ENCODE measurements at places on chromosomes 12 and 14.

GRCh38 chr12:13368431-13368830 lies 171.9 kb downstream of the EMP1 start:
- DNase-seq: no peak

- no peak for DNase-seq
Measured at GRCh38 chr12:116174006-116174405, 103.5 kb downstream of the MED13L start.

DNA sequence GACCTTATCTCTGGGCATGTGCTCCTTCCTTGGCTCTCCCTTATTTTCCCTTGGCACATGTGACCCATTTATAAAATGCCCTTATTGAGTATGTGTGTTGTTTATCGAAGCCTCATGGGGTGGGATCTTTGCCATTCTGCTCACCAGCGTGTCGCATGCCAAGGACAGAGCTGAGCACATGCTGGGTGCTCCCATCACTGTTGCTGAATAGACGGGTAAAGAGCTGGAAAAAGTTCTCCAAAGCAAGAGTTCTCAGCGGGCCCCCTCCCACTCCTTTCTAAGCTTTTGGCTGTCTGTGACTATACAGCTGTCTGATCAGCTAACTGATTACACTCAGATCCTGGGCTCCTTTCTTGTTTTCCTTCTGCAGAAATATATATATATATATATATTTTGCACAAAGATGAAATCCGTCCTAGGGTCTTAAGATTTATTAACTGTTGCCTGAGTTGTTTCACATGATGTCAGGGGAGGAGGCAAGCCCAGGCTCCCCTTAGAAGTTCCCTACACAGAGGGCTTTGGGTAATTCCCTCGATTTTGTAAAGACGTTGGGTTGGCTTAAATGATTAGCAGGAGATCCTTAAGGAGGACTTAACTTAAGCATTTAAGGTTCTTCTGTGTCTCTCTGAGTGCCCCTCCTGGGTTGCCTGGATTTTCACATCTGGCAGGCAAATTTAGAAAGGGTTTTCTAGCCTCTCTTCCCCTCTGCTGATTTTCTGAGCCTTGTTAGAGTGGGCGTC lies 71.6 kb downstream of the TMEM132C start:
- no peak for DNase-seq

- DNase-seq: no peak
Measured at GRCh38 chr12:112347581-112347982, 34.6 kb downstream of the HECTD4 start.

- no peak for DNase-seq
Measured at GRCh38 chr14:70473825-70474224, 21.9 kb downstream of the ADAM21 start.

GRCh38 chr12:72094490-72094889 lies 155.8 kb downstream of the TPH2 start:
- DNase-seq: no peak

GRCh38 chr14:74257078-74257940 lies 18.1 kb downstream of the VSX2 start:
- DNase-seq: no peak

- DNase-seq: no peak
Measured at GRCh38 chr14:61146899-61147298, 134.2 kb downstream of the TMEM30B start.

DNA sequence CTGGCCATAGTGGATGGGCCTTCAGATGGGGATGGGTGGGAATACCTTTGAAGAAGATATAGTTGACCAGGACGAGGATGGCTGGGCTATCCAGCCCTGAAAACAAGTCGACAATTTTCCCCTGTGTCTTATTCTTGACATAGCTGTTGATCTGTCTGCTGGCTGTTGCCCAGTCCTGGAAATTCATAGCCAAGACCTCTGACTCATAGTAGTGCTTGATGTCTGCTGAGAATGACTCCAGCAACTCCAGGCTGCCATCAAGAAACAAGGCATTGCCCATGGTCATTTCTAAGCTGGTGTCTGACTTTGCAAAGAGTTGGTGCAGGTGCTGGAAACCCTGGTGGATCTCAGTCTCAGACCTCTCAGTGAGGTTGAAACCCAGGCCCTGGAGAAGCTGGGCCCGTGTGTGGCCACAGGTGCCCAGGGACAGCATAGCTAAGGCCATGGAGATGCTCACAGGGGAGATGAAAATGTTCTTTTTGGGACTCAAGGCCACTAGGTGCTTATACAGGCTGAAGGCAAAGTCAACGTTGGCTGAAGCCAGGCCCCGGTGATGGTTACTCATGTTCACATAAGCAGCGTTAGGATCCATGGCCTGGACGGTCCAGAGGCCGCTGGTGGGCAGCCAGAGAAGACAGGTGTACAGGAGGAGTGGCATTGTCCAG lies 9.0 kb downstream of the SERPINA6 start:
- DNase-seq: no peak

DNA sequence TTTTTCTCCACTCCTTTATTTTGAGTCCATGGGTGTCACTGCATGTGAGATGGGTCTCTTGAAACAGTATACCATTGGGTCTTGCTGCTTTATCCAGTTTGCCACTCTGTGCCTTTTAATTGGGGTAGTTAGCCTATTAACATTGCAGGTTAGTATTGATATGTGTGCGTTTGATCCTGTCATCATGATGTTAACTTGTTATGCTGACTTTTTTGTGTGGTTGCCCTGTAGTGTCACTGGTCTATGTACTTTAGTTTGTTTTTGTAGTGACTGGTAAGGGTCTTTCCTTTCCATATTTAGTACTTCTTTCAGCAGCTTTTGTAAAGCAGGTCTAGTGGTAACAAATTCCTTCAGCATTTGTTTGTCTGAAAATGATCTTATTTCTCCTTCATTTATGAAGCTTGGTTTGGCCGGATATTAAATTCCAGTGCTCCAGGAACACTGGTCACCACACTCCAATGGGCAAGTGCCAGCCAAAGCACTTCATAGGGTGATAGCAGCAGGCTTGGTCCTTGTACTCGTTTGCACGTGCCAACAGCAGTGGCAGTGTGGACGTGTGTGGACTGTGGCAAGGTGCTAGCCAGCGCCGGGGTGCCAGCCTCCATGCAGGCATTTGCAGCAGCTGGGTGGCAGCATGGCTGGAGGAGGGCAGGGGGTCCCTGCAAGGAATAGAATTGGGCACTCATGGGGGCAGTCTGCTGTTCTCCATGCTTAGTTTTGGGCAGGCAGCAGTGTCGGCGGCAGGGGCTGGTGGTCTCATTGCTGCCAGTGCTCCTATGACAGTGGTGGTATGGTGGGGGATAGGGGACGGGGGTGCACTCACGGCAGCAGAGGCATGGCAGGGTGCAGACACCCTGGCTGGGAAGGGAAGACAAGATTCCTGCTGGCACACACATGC lies 53.5 kb downstream of the FRS2 start:
- no peak for DNase-seq

GRCh38 chr12:121801595-121802484 lies 2.0 kb upstream of the SETD1B start:
- DNase-seq: peak; percentile 49

GRCh38 chr12:6374786-6375160 lies 590 bp downstream of the SCNN1A start:
- DNase-seq: no peak

GRCh38 chr12:98733667-98734350 lies 88.7 kb downstream of the APAF1 start:
- DNase-seq: no peak

DNA sequence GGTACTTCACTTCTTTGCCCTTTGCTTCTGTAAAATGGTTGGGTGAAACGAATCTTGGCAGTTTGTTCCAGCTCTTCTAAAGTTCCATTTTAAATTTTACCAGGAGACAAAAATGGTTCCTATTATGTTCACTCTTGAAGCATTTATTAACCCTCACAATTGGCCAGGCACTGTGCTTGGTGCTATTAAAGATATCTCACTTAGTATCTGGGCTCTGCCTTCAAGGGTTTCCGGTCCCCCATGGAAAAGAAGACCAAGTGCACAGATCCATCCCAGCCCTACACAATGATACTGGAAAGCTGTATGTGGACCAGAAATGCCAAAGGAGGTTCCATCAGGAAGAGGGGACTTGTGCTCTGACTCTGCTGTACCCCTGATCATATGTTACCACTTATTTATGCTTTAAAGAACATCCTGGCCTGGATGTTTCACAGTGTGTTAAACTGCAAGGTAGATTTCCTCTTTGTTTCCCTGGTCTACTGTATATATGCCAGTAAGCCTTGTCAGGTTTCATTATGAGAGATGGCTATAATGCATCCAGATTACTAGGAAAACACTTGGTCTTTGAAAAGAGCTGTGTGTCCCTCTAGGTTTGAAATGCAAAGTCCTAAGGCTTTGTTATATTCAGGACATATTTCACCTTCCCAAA lies 154.8 kb downstream of the PRKCH start:
- peak; percentile 19 for DNase-seq

- peak; percentile 54 for DNase-seq
Measured at GRCh38 chr12:12398026-12398859, 41.4 kb downstream of the BORCS5 start.

DNA sequence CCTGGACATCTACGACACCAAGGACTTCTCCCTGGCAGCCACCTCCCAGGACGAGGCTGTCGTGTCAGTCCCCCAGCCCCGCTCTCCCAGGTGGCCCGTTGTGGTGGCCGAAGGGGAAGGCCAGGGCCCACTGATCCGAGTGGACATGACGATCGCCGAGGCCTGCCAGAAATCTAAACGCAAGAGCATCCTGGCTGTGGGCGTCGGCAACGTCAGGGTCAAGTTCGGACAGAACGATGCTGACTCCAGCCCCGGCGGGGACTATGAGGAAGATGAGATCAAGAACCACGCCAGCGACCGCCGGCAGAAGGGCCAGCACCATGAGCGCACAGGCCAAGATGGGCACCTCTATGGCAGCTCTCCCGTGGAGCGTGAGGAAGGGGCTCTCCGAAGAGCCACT lies 118.6 kb downstream of the SLC15A4 start:
- no peak for DNase-seq

DNA sequence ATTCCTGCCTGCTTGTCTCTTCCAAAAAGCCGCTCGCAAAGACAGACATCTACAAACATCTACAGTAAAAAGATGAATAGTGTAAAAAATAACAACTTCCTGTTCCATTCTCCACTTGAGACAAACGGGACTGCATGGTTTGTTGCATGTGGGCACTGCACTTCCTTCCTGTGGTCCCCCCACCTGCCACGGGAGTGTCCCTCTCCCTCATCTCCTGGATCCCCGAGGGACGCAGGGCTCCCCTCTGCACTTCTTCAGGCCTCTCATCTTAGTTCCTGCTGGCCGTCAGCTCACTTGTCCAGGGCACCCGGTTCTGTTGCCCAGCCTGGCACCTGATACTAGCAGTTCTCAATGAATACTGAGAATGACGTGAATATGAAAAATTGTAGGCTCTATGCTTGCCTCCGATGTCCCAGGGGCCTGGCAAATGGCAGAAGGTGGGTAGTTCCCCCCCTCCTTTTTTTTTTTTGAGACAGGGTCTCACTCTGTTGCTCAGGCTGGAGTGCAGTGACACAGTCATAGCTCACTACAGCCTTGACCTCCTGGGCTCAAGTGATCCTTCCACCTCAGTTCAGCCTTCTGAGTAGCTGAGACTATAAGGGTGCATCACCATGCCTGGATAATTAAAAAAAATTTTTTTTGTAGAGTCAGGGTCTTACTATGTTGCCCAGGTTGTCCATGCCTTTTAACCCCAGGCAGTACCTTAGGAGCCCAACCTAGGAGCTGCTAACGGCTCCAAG lies 3.5 kb upstream of the KLC1 start:
- no peak for DNase-seq

DNA sequence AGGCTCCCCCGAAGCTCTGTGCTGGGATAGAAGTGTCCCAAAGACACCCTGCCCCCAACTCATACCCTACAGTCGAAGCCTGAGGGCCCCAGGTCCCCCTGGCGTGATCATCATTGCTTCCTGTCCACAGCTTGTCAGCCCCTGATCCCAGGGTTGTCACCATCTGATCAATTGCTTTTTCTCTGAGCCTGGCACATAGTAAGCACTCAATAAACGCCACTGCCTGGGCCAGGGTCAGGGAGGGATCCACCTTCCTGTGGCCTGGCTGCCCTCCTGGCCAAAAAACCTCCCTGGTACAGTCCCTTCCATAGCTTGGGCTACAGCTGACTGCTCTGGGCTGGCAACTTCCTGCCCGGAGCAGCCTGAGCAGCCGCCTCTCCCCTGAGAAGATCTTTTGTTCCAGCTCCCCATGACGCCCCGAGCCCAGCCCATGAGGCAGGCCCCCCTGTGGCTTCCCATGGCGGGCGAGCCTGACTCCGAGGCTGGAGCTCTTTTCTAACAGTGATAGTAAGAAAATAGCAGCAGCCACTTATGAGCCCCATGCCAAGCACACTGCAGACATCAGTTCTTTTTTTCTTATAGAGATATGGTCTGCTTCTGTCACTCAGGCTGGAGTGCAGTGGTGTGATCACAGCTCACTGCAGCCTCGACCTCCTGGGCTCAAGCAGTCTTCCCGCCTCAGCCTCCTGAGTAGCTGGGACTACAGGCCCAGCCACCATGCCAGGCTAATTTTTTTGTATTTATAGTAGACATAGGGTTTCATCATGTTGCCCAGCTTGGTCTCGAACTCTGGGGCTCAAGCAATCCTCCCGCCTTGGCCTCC lies 6.5 kb downstream of the SH2B3 start:
- DNase-seq: no peak

- DNase-seq: no peak
Measured at GRCh38 chr14:71574976-71575375, 357.3 kb upstream of the RGS6 start.

DNA sequence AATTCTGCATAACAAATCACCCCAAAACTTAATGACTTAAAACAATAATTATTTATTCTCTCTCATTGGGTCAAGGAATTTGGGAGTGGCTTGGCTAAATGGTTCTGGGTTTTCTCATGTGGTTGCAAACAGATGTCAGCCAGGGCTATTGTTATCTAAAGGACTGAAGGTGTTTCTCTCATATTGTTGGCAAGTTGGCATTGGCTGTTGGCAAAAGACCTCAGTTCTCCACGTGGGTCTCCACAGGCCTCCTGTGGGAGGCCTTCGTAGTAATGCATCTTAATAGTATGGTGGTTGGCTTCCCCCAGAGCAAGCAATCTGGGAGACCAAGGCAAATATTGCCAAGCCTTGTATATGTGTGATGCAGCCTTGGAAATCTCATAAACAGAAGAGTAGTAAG lies 14.4 kb downstream of the GALNT16 start:
- no peak for DNase-seq

GRCh38 chr12:19506497-19506896 lies 67.2 kb downstream of the AEBP2 start:
- no peak for DNase-seq

DNA sequence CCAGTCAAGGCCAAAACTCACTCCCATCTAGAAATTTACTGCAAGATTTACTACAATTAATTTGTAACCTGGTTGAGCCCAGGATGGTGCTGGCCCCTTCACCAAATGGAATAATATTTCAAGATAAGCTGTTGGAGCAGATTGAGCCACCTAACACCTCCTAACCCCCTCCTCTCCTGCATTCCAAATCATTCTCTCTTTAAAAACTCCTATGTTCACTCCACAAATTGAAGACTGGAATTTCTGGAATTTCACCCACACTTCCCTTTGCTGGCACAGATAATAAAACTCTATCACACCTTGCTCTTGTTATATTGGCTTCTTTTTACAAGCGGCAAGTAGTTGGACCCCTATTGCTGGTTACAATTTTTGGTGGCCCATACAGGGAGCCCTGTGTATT lies 41.7 kb downstream of the MIS18BP1 start:
- no peak for DNase-seq

- DNase-seq: no peak
Measured at GRCh38 chr14:89013098-89013504, 188.7 kb downstream of the TTC8 start.

- DNase-seq: no peak
Measured at GRCh38 chr12:117845271-117845904, 123.4 kb downstream of the KSR2 start.
